ENCODE measurements at places on chromosomes 12 and 14.

DNA sequence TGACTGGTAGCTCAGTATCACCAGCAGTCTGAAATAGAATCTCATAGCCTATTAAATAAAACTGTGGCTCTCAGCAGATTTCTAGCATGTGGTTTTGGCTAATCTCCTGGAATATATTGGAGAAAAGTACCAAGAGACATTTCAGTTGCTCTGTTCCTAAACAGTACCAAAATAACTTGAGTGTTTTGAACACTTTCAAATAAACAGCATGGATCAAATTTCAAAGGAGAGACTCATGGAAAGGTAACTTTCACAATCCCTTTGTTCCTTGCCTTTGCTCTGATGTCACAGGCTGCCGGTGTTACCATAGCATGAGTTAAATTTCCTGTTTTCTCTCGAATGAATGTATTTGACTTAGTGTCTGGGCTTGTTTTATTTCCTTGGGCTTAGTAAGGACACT is 3.4 kb downstream of the ARG2 start:
- no peak for DNase-seq

DNA sequence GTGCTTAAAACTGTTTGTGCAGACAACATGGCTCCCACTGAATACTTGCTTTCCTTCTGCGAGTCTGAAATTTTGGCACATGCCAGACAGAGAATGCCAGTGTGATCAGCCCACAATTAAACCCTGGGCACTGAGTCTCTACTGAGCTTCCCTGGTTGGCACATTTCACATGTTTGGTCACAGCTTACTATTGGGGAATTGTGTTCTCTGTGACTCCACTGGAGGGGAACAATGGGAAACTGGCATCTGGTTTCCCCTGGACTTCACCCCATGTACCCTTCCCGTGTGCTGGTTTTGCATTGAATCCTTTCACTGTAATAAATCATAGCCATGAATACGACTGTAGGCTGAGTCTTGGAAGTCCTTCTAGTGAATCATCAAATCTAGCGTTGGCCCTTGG is 64.9 kb downstream of the EFCAB11 start:
- DNase-seq, result no peak

DNA sequence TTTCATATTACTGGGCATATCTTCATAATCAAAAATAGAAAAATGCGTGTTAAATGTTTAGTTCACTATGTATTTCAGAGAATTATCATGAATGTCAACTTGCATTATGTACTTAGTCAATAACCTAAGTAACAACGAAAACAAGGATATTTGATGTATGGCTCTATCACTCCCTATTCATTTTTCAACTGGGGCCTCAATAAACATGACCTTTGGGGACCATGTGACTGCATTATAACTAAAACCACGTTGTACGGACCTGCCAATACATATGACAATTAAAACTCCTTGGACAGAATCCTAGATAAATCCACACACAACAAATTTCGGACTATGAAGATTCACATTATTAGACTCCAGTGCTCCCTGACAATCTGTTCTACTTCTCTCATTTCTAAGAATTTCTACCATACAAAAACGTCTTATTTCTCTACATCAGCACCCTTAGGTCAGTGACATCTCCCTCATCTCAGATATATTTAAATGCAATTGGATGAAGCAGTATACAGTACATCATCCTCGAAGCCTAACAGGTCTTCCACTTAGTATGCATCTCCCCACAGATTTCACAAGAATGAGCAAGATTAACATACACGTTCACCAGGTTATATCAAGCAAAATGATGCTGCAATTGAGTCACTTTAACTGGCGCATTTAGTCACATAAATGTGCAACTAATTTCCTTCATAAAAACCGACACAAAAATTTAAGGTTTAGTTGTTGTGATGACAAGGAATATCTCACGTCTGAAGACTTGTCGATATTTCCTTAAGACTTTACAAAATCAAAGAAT is 1.5 kb downstream of the UBE2N start:
- no peak for DNase-seq

GRCh38 chr14:34699873-34700621 is 14.3 kb downstream of the CFL2 start:
- DNase-seq, result no peak

- no peak for DNase-seq
Observed at GRCh38 chr12:63042646-63043045, 107.7 kb upstream of the PPM1H start.

DNA sequence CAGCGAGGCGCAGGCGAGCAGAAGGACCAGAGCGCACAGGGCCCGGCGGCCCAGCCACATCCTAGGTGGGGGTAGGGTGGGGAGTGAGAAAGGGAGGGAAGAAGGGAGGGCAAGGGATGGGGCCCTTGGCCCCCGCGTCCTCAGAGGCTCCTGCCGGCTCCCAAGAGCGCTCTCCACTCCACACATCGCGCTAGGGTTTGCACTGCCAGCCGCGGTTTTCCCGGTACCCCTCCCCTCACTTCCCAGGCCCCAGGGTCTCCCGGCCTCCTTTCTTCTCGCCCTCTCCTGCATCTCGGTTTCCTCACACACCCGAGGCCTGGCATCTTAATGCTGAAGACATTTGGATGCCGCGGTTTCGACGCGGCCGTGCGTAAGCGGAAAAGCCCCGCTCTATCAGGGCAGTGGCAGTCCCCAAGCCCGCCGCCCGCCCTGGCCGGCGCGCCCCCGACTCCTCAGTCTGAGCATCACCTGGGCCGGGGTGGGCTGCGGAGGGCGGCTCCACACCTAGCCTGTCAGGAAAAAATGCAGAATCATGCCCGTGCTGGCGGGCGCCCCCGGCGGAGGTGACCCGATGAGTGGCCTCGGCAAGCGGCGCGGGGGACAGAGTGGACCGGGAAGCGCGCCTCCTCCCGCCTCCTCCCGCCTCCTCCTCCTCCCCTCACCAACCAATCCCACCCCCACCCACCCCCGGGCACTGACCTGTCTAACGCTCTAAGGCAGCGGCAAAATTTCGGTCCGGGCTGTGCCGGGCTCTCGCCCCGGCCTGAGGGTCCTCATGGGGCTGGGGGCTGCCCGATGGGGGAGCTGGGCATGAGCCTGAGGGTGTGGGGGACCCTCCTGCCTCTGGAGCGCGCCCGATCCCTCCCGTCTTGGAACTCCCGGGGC is 686 bp downstream of the B4GALNT1 start:
- DNase-seq, result no peak

GRCh38 chr12:114918535-114919233 is 234.7 kb upstream of the TBX3 start:
- DNase-seq, result no peak

All from nucleus accumbens (tissue), 56 donors.